Renal cortical epithelial cell (primary cell): ENCODE measurements at places on chromosomes 13 and 19.

DNA sequence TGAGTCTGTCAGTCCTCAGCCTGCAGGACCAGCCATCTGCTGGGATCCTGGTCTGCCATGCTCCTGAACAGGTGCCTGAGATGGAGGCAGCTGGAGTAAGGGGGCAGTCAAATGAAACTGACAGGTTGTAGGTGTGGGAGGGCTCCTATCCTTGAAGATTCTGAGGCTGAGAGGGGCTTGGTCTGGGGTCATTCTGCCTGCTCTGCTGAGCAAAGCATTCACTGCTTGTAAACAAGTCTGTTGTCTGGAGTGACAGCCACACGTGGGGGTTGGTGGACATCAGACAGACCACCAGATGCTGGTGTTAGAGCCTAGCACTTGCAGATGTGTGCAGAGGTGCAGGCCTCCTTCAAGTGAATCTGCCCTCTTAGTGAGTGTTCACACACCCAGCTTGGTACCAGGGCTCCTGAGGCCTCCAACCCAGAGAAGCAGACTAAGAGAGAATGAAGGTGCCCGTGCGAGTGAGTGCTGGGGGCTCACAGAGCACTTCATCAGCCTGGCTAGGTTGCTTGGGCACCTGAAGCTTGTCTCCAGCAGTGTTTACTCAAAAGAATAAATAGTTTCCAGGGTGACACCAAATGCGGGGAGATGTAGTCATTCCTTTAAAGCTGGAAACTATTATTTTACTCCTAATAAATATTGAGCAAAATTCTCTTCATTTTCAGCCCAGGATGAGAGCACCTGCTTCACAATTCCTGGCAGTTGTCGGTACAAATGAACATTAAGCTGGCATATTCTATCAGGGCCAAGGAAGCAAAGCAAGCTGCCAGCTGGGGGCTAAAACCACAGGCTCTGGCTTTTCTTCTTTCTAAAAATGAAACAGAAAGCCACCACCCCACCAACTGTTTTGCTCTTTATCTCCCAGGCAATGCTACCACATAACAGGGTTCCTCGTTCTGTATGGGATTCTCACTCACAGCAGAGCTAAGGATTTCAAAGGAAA, 82.3 kb downstream of the RNASEH2B start:
- no peak for DNase-seq

GRCh38 chr13:110886870-110887596, 27.8 kb downstream of the ANKRD10 start:
- no peak for DNase-seq

GRCh38 chr19:55400281-55401087, 7.1 kb downstream of the UBE2S start:
- DNase-seq, result no peak

- DNase-seq, result no peak
Measured at GRCh38 chr19:57210381-57210780, 19.1 kb downstream of the ZNF264 start.

DNA sequence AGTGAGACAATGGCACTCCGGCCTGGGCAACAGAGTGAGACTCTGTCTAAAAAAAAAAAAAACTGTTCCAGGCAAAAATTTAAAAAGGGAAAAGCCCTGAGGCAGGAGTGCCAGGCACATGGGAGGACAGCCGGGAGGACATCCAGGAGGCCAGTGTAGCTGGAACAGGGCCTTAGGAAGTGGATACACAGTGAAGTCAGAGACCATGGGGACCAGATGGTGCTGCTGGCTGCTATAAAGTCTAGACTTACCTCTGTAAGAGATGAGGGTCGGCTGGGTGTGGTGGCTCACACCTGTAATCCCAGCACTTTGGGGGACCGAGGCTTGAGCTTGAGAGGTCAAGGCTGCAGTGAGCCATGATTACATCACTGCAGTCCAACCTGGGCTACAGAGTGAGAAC, 15.0 kb downstream of the HAS1 start:
- no peak for DNase-seq

DNA sequence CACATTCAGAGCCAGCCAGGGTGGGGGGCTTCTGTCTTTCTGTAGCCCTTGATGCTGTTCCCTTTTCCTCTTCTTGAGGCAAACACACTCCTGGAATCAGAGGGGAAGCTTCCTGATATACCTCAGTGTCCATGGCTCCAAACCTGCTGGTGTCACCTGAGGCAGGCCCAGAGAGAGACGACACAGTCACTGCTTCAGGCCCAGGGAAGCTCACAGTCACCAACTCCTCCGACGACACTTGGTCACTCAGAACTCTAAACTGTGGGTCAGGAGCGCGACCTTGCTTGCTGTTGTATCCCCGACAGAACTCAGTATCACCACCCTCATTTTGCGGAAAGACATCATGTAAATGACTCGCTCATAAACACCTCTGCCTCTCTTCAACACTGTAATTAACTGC, 1.1 kb downstream of the ATP13A1 start:
- DNase-seq, result no peak

DNA sequence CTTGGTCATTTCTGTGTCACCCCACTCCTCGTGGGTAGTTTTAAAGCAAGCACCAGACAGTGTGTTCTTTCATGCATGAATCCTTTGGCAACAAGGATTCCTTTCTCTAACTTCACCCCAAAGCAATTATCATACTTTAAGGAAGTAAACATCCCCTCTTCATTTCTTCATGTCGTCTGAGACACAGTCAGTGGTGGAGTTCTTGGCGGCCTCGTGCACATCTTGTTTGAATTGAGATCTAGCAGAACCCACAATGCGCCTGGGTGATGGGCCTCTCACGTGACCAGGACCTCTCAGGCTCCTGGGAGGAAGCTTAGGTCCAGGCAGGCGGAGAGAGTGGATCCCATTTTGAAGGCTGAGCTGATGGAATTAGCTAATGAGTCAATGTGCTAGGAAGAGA, 2.6 kb downstream of the ACSBG2 start:
- DNase-seq, result peak; percentile 7

DNA sequence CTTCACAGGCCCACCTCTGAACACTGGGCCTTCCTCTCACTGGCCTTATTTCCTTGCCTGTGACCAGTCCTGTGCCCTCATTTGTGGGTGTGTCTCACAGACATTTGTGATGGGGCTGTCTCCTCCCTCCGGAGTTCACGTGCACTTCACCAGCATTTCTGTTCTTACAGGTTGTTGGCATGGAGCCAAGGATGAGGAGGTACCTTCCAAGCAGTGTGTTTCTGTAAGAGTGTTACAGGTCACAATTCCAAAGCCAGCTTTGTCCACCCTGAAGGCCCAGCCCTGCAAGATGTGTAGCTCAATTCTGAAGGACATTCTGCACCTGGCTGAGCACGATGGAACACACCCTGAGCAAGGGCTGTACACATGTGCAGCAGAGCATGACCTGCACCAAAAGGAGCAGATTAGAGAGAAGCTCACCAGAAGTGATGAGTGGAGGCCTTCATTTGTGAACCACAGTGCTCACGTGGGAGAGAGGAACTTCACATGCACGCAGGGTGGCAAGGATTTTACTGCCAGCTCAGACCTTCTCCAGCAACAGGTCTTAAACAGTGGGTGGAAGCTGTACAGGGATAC, 8.1 kb downstream of the ZNF749 start:
- DNase-seq, result no peak

DNA sequence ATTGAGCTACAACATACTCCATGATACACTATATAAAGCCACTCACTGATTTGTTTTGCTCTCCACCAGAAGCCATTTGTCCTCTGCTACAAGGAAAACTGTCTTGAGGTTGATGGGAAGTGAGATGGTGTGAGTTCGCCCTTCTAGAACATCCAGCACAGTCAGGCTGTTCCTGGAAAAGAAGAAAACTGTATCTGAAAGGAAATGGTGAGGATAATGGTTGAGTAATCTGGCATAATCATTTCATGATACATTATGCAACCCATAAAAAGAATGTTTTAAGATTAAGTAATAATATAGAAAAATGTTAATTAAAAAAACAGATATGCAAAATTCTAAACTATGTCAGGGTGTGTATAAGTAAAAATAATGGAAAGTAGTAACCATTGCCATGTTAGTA, 233.9 kb downstream of the RGCC start:
- no peak for DNase-seq

GRCh38 chr13:29936051-29936813, 85.8 kb upstream of the UBL3 start:
- DNase-seq, result no peak

- DNase-seq, result no peak
Measured at GRCh38 chr13:98564204-98564603, 12.7 kb downstream of the STK24 start.

DNA sequence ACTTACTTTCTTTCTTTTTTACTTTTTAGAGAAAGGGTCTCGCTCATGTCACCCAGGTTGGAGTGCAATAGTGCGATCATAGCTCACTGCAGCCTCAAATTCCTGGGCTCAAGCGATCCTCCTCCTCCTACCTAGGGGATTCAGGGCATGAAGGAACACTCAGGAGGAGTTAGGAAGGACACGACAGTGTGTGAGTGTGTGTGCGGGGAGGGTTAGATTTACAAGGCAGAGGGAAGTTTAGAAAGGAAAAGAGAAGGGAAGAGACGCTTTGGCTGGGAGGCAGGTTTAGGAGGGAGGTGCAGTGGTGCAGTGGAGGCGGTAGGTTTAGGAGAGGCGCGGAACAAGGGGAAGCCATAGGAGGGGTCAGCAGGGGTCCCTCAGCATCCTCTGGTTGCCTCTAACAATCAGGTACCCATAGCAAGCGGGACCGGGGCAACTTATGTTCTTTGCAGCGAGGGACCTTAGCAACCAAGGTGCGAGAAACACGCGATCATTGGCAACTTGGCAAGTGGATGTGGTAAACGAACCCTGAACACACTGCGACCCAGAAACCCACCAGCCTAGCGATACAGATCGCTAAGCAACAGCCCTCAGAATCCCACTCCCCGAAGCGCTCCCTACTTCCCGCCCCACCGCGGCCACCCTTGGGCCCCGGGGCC, 501 bp downstream of the SIRT2 start:
- DNase-seq, result peak; percentile 7

DNA sequence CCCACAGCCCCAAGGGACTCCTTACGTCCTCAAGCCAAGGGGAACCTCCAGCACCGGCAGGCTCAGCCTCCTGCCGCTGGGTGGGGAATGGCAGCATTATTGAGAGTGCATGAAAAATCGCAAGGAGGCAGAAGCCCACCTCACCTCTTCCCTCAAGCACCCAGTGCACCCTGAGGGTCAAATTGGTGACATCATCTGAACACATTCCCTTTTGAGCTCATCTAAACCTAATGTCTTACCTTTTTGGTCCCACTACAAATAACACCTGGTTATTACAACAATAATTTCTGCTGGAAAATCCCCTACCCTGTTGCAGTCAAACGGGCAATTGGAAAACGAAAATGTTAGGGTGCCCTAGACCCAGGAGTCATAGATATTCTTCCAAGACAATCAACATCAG, 12.2 kb upstream of the POP4 start:
- DNase-seq, result no peak

DNA sequence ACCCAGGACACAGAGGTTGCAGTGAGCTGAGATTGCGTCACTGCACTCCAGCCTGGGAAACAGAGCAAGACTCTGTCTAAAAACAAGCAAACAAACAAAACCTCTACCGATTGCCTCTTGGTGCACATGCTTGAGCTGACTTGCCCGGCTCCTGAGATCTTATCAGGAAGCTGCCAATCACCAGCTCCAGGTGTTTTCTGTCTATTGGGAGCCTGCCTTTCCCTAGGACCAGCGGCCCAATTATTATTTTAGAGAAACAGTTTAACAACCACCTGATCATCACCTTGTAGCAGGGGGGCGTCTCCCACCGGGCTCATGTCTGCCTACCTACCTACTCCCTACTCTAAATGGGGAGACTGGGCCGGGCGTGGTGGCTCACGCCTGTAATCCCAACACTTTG, 10.8 kb downstream of the CLEC4M start:
- DNase-seq, result no peak

- no peak for DNase-seq
Measured at GRCh38 chr19:35780058-35780457, 4.7 kb downstream of the ARHGAP33 start.

GRCh38 chr13:29953542-29953941, 103.1 kb upstream of the UBL3 start:
- DNase-seq, result no peak

- no peak for DNase-seq
Measured at GRCh38 chr13:99323488-99323887, 16.3 kb upstream of the GPR183 start.

- DNase-seq, result peak; percentile 29
Measured at GRCh38 chr19:4474514-4475022, 2.5 kb downstream of the HDGFL2 start.

- no peak for DNase-seq
Measured at GRCh38 chr19:12955996-12956395, 1.0 kb downstream of the GADD45GIP1 start.

DNA sequence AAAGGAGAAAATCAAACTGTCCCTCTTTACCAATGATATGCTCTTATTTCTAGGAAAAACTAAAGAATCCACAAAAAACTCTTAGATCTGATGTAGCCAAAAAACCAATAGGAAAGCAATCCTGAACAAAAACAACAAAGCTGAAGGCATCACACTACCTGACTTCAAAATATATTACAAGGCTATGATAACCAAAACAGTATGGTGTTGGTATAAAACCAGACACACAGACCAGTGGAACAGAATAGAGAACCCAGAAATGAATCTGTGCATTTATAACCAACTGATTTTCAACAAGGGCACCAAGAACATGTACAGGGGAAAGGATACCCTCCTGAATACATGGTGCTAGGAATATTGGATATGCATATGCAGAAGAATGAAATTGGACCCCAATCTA, 9.7 kb upstream of the ZNF546 start:
- DNase-seq, result no peak

DNA sequence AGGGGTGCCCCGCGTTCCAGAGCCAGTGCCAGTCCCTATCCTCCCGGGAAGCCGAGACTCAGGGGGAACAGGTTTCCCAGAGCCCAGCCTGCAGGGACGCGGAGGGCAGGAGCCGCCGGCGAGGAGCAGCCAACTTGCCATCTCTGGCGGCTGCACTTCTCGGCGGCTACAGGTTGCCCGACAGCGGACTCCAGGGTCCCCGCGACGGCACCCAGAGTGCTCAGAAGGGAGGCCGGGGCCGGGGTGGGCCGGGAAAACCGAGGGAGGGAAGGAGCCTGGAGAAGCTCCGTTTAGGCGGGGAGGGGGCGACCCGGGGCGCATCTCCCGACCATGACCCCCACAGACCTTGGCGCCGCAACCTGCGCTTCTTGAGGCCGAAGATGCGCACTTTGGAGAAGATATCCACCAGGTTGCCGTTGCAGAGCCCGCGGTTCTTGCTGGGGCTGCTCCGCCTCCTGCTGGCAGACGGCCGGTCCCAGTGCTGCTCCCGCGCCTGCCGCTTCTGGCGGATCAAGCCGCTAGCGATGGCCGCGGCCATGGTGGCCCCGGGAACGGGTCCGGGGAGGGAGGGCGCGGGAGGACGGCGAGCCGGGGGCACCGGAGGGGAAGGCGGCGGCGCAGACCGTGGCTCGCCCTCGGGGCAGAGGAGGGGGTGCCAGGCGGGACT, 463.8 kb downstream of the ITGBL1 start:
- no peak for DNase-seq
